ENCODE measurements at places on chromosomes 5 and 9.

DNA sequence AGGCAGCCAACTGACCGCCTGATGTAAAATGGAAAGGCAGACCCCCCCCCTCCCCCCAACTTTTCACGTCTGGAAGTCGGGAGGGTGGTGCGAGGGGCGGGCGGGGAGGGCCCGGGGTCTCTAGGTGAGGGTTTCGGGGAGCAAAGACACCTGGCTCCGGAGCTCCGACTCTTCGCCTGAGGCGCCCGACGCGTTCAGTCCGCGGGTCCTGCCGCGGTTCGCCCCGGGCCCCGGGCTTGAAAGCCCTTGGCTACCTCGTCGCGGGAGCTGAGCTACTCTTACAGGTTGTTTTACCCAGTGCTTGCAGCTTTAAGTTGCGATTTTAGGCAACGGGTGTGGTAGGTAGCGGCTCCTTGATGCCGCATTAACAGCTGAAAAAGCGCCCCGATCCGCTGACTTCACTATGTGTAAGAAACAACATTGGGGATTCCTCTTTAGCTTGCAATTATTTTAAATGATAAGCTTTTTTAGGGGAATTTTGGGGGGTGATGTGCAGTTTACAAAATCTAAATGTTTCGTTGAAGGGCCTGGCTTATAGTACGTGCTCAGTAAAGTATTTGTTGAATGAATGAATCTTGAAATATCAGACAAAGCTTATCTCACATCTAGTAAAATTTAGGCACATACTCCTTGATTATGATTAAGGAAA, 722 bp downstream of the CDC42SE2 start:
- peak; percentile 67 for DNase-seq

DNA sequence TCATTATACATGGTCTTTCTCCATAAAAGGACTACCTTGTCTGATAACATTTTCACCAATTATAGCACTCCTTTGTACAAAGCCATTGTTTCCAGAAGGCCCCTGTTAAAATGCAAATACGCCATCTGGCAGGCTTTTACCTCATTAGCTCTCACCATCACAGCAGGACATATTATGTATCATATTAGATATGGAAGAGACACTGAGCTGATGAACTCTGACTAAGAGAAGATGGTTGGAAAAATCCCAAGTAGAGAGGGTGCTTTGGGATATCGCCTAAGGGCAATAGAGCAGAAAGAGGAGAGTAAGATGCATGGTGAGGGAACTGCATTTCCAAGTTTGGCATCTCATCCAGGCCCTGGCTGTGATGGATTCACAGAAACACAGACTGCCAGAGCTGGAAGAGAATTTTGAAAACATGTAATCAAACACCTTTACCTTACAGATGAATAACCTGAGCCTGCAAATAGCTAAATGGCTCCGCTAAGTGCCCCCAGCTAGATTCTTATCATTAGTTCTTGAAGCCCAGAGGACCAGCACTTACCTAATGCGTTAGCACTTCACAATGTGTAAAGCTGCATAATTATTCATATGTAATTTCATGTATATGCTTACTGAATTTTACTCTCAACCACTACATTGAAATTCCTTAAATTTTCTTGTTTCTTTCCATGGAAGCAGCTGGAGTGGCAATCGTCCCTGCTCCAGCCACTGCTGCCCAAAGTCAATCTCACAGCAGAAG, 393.6 kb upstream of the IZUMO3 start:
- DNase-seq: no peak

- DNase-seq: no peak
Observed at GRCh38 chr5:130896636-130897035, 268.4 kb downstream of the HINT1 start.

GRCh38 chr5:77935506-77936364, 159.6 kb upstream of the TBCA start:
- DNase-seq: no peak

DNA sequence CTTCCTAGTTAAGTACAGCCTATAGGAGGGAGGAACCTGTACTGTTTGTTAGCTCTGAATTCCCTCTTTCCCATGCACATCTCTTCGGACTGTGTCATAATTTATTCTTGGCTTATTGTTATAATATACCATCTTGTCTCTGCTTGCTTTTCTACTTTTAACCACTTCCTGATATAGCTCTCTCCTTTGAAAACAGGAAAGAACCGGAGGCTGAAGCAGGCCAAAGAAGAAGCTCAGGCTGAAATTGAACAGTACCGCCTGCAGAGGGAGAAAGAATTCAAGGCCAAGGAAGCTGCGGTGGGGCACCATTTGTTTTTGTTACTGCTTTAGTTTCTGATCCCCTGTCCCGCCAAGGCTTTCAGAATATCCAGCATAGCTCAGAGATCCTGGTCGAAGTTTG, 4.8 kb downstream of the ATP6V1G1 start:
- DNase-seq: no peak

DNA sequence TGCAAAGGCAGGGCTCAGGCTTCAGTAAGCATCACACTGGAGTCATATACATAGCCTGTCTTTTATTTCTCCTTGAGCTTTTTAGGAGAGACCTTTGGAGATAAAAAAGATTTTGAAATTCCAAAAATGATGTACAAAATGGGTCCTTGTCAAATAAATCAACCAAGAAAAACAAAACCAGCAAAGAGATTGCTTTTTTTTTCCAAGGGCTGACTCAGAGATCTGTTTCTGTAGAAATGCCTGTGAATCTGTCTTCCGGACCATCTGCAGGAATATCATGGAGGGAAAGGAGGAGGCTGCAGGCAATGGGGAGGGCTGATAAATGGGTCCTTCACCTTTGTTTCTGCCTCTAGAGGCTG, 77.4 kb downstream of the SLIT3 start:
- peak; percentile 26 for DNase-seq

DNA sequence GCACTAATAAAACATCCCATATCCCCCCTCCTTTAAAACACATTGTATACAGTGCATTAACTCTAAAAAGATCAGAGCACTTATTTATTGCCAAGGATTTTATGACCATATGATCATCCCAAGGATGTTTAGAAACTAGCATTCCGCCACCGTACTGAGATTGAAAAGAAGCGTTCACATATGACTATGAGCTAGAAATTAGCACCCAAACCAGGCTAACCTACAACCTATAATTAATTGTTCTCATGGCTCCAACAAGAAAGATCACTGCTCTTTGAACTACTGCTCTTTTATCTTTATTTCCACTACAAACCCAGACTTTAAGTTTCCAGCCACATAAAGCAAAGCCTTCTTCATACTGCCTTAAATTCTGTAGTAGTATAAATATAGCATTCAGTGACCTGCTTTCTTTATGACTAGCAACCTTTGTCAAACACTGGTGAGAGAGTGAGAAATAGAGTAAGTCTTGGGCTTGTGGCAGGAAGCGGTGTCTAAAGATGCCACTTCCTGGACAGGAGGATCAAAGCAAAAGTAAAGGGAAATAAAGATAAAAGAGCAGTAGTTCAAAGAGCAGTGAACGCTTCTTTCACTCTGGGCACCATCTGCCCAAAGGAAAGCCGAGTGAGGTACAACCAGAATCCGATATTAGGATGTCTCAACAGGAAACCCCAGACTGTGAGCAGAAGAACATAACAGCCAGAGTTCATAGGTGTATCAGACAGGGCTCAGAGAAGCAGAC, 151.1 kb upstream of the ERCC6L2 start:
- peak; percentile 33 for DNase-seq

DNA sequence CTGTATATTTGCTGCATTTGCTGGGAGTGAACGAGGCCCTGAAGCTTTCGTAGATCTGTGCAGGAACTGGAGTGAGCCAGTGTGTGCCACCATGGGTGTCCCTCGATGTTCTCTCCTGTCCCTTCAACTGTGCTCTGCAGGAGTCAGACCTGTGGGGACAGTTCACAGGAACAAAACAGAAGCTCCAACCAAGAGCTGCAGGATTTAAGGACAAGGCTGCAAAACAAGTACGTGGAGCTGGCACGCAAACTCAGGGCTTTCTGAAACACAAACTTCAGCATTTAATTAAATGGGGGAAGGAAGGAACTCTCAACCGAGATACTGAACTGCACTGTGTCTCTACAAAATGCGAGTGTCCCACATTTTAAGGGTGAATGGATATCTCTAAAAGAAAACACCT, 24.2 kb downstream of the BASP1 start:
- no peak for DNase-seq

DNA sequence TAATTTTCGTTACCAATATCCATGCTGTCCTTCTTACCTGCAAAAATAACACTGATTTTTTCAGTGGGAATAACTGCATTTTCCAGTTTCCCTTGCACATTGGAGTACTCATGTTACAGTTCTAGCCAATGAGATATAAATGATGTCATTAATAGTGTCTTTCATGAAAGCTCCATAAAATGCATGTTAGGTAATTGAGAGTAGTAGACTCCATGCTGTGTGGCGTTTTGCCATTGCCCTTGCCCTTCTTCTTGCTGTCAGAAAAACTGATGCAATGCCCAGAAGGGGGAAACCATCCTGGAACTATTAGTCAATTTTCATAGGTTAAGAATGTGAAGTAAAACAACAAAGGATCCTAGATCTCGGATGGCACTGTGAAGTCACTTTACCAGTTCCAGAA, 1765.3 kb downstream of the EFNA5 start:
- no peak for DNase-seq

DNA sequence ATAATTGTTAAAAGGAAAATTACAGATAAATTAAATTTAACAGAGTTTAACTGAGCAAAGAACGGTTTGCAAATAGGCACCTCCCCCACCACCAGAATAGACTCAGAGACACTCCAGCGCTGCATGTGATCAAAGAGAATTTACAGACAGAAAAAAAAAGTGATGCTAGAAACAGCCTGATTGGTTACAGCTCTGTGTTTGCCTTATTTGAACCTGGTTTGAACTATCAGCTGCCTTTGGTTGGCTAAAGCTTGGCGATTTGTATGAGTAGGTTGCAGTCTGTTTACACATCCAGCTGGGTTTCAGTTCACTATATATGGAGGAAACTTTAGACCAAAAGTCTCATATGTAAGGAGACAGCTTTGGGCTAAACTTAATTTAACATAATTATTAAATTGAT, 249.1 kb downstream of the ENC1 start:
- DNase-seq: no peak

DNA sequence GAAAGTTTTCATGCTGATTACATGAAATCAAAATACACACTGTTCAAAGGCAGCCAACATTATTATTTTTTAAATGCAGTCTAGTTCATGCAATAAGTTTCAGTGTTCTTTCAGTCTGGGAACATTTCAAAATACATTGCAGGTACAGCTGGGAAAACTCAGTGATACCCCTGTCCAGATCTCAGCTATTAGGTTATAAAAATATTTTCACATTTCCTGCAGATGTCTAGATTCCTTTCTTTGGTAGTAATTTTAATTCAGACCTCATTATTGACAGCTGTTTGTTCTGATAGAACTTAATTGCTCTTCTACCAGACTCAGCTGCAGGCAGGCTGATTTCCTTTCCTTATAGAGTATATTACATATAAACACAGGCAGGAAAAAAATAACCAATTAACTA, 556.8 kb upstream of the DMAC1 start:
- DNase-seq: no peak

Data from kidney (tissue), 22 donors.